ENCODE measurements at places on chromosomes 7 and 10. TPM values are rescaled to one million over a fixed set of nuclear protein-coding genes. Genes with fewer than 3 reads are reported as not detected.

DNA sequence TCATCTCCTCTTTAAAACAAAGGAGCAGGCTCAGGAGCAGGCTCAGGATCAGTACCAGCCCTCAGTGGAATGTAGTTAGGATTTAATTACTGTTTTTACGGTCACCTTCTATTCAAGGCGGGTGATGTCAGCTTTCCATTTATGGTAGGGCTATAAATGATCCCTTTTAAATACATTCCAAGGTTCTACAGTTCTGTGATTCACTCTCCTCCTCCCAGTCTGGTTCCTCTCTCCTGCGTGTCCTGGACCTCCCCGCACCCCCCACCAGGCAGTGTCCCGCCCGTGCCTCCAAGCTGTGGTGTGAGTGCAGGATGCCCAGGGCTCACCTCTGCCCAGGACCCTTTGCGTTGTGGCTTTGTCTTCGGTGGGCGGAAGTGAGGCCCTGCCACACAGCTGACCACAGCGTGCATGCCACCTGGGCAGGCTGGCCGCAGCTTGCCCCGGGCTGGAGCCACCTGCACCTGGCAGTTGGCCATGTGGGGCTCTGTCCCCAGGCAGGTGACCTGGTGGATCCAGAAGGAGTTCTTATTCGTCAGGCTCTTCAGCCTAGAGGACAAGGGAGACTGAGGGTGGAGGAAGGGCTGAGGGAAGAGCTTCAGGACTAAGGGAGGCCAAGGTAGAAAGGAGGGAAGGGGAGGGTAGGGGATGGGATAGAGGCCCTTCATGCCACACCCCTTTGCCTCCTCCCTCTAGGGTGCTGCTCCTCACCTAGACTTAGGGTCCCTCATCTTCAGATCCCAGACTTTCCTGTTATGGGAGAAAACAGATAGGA lies 9.1 kb downstream of the LOXL4 start:
- H3K4me1 ChIP-seq, result no peaks in the 10 kb centered on the region
- no peak overlapping the region for H3K27ac ChIP-seq
- H3K27me3 ChIP-seq, result no peaks in the 10 kb centered on the region
- no peaks in the 10 kb centered on the region for H3K36me3 ChIP-seq
- H3K4me3 ChIP-seq, result no peak overlapping the region

Gene IL15RA
- total RNA-seq, result 19.0 TPM

DNA sequence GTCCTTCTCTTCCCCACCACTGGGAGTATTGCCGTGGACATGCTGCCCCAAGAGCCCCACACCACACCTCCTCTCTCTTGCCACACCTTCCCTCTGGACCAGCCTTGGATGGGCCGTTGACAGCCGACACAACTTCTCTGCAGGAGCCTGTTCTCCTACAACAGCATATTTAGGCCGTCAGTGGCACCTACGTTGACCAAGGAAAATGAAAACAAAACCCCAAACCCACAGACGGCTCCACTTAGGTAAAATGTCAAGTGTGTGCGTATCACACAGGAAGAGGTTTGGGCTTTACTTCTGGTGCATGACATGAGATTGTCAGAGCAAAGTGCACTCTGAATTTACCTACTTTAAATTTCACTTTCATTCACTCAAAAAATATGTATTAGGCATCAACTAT lies 246.6 kb downstream of the ZMYND11 start:
- no peak overlapping the region for H3K27ac ChIP-seq
- no peak for DNase-seq
- no peak overlapping the region for H3K4me3 ChIP-seq
- no peaks in the 10 kb centered on the region for H3K27me3 ChIP-seq
- H3K36me3 ChIP-seq, result no peaks in the 10 kb centered on the region

GRCh38 chr7:12719981-12720865 lies 32.8 kb downstream of the ARL4A start:
- H3K27me3 ChIP-seq, result no peaks in the 10 kb centered on the region
- no peak for DNase-seq
- H3K27ac ChIP-seq, result no peak overlapping the region
- no peaks in the 10 kb centered on the region for H3K4me1 ChIP-seq
- no peak overlapping the region for H3K4me3 ChIP-seq

Gene SORBS1
- 1,478 TPM for total RNA-seq

- H3K36me3 ChIP-seq, result no peaks in the 10 kb centered on the region
- no peaks in the 10 kb centered on the region for H3K27me3 ChIP-seq
- no peak overlapping the region for H3K27ac ChIP-seq
- H3K4me3 ChIP-seq, result no peak overlapping the region
- no peak for DNase-seq
Observed at GRCh38 chr10:2246747-2247146, 509.4 kb upstream of the ADARB2 start.

DNA sequence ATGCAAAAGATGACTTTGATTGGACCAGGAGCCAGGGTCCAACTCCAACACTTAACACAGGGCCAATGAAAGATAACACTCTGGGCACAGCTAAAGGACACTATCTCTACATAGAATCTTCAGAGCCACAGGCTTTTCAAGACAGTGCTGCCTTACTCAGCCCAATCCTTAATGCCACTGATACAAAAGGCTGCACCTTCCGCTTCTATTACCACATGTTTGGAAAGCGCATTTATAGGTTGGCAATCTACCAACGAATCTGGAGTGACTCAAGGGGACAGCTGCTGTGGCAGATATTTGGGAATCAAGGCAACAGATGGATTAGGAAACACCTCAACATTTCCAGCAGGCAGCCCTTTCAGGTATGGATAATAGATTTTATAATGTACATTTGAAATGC lies 160.7 kb downstream of the MALRD1 start:
- H3K27me3 ChIP-seq, result no peaks in the 10 kb centered on the region
- H3K36me3 ChIP-seq, result no peaks in the 10 kb centered on the region
- DNase-seq, result no peak
- no peak overlapping the region for H3K27ac ChIP-seq

Gene KCNH2
- 0.65 TPM for total RNA-seq

DNA sequence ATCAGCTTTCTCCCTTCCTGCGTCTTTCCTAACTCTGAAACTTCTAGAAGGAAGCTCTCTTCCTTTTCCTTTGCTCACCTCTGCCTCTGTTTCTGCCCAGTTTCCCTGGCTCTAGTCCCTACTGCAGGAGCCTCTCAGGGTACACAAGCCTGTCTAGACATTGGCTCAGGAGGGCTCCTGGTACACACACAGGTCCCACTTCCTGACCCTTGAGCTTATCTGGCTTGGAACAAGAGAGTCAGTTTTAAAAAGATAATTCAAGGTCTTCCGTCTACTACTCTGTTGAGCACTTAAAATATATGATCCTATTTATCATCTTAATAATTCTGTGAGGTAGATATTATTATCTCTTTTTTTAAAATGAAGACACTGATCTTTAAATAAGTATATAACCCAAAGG lies 140.7 kb downstream of the RTKN2 start:
- H3K27ac ChIP-seq, result no peak overlapping the region
- DNase-seq, result no peak
- no peaks in the 10 kb centered on the region for H3K27me3 ChIP-seq
- H3K36me3 ChIP-seq, result no peaks in the 10 kb centered on the region
- no peaks in the 10 kb centered on the region for H3K4me1 ChIP-seq

- H3K4me1 ChIP-seq, result no peaks in the 10 kb centered on the region
- no peak overlapping the region for H3K27ac ChIP-seq
- no peaks in the 10 kb centered on the region for H3K36me3 ChIP-seq
- H3K4me3 ChIP-seq, result no peak overlapping the region
Observed at GRCh38 chr10:114506871-114507385, 102.6 kb upstream of the AFAP1L2 start.

- no peaks in the 10 kb centered on the region for H3K4me1 ChIP-seq
- no peak overlapping the region for H3K4me3 ChIP-seq
- no peaks in the 10 kb centered on the region for H3K36me3 ChIP-seq
- no peak for DNase-seq
- H3K27ac ChIP-seq, result no peak overlapping the region
Observed at GRCh38 chr10:114095559-114096337, 52.1 kb downstream of the ADRB1 start.

- H3K4me1 ChIP-seq, result no peaks in the 10 kb centered on the region
- no peak overlapping the region for H3K4me3 ChIP-seq
- no peak for DNase-seq
Observed at GRCh38 chr10:62726142-62726541, 78.4 kb upstream of the ADO start.

Gene TMEM196
- total RNA-seq, result 0.30 TPM

Data from aorta (tissue), 5 donors.